Testis (tissue), 5 donors: ENCODE measurements at places on chromosomes 3 and 15.
A peak's percentile ranks its signal among the peaks of the same experiment; 100 is the strongest.

DNA sequence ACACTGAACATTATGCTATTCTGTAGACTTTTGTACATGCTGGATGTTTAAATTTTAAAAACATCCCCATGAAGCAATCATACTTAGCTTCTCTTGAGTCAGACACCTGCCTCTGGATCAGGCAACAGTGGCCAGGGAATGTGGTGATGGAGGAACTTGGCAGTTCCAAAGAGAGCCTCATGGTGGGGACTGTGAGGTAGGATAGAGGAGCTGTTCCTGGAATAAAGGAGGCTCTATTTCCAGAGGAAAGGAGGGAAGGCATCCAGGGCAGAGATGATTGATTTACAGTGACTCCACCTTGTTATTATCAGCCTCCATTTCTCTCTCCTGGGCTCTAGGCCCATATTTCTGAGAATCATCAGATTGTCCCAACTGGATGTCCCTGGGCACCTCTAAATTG lies 35.0 kb upstream of the ABHD17C start:
- DNase-seq: peak; percentile 35

- no peak for DNase-seq
Measured at GRCh38 chr3:148981273-148981672, 10.1 kb upstream of the GYG1 start.

DNA sequence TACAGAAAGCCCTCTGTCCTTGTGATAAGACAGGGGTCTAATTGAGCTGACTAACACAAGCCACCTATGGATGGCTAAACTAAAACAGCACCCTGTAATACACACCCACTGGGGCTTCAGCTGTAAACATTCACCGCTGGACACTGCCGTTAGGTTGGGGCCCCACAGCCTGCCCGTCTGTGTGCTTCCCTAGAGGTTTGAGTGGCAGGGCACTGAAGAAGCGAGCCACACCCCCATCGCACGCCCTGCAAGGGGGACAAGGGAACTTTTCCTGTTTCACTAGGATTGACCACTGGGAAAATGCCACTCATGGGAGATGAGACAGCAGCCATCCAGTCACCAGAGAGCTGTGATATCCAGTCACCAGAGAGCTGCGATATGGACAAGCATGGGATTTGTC lies 335.7 kb upstream of the CFAP20DC start:
- DNase-seq: no peak

DNA sequence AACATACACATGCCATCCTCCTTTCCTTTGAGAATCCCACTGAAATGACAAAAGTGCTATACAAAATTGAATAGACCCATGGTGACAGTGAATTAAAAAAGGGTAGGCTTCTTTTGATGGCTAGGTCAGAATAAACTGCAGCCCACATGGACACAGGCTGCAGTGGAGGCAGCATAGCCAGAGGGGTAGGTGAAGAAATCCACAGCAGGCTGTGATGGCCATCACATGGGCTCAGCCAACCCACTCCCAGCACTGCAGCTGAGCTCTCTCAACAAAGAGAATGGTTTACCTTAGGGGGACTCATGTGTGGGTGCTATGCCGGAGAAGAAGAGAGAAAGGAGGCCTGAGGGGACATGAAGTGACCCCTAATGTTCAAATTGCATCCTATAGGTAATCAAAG lies 331.1 kb downstream of the CHST2 start:
- no peak for DNase-seq

DNA sequence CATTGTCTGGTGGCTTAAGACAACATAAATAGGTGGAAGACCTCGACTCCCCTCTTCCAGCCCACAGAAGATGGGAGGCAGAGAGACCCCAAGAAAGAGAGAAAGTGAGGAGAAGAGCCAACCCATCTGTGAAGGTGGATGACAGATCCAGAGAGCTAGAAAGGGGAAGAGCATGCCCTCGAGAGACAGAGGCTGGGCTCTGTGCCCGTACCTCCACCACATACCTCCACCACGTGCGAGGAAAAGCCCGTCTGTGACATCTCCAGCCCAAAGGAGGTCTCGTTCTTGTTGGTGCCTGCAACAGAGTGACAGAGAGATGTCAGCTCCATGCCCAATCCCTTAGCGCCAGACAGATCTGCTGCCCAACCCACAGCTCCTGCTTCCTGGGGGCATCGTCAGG lies 71.1 kb downstream of the FEM1B start:
- no peak for DNase-seq

GRCh38 chr3:54120657-54121413 lies 1.5 kb upstream of the CACNA2D3 start:
- DNase-seq: peak; percentile 33

DNA sequence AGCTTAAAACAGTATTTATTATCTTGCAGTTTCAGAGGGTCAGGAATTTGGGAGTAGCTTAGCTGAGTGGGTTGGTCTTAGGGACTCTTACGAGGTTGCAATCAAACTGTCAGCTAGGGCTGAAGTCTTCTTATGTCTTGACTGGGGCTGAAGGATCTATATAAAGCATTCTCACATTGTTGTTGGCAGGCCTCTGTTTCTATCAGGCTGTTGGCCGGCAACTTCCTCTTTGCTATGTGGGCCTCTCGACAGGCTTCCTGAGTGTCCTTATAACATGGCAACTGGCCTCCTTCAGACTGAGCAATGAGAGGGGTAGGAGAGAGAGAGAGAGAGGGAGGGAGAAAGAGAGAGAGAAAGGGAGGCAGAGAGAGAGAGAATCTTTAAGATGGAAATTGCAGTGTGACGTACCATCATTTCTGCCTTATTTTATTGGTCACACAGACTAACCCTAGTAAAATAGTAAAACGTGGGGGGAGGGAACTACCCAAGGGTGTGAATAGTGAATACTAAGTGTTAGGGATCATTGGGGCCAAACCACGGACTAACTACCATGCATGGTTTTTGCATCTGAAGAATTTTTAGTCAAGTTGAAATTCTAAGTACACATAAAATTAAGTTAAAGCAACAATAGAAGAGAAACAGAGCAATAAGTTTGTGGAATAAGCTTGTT lies 16.1 kb downstream of the FGF7 start:
- DNase-seq: no peak
